ENCODE measurements at places on chromosomes 7 and 10. TPM values are rescaled to one million over a fixed set of nuclear protein-coding genes. Genes with fewer than 3 reads are reported as not detected.

The CACNA2D1 gene
- total RNA-seq: 21.9 TPM

The CRHR2 gene
- not detected for total RNA-seq

The GPR15LG gene
- total RNA-seq: not detected

The IQUB gene
- 0.18 TPM for total RNA-seq

The HOXA7 gene
- total RNA-seq: 0.18 TPM

The BTBD16 gene
- total RNA-seq: not detected

The GIMAP6 gene
- not detected for total RNA-seq

The ZNRF2 gene
- 0.54 TPM for total RNA-seq

The SEC31B gene
- 1.1 TPM for total RNA-seq

DNA sequence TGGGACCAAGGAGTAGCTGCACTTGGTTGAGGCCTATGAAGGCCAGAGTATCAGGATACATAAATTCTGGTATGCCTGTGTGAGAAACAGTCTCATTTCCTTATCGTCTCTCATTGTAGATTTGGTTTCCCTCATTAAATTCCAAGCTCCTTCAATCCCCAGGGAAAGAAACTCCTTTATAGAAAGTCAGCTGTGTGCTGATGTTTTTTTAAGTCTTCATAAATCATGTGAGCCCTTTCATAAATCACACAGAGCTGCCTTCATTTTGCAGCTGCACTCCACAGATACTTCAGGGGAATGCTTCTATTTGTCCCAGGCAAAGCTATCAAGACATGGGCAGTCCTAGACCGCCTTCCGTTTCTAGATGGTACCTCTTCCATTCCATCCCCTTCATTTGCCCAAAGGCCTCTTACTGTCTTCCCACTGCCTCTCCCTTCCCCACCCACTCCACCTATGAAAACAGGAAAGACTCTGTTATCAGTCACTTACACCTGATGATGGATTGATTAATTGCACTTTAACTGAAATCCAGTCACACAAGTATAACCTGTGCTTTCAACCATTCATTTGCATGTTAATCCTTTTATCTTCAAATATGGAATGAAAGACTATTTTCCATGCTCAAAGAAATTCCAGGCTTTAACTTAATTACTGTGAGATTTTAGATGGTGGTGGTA is 290.2 kb downstream of the C7orf25 start:
- H3K4me1 ChIP-seq: no peaks in the 10 kb centered on the region
- H3K4me3 ChIP-seq: no peak overlapping the region
- no peak overlapping the region for H3K27ac ChIP-seq
- H3K36me3 ChIP-seq: no peaks in the 10 kb centered on the region
- H3K27me3 ChIP-seq: no peaks in the 10 kb centered on the region
- no peak for DNase-seq

DNA sequence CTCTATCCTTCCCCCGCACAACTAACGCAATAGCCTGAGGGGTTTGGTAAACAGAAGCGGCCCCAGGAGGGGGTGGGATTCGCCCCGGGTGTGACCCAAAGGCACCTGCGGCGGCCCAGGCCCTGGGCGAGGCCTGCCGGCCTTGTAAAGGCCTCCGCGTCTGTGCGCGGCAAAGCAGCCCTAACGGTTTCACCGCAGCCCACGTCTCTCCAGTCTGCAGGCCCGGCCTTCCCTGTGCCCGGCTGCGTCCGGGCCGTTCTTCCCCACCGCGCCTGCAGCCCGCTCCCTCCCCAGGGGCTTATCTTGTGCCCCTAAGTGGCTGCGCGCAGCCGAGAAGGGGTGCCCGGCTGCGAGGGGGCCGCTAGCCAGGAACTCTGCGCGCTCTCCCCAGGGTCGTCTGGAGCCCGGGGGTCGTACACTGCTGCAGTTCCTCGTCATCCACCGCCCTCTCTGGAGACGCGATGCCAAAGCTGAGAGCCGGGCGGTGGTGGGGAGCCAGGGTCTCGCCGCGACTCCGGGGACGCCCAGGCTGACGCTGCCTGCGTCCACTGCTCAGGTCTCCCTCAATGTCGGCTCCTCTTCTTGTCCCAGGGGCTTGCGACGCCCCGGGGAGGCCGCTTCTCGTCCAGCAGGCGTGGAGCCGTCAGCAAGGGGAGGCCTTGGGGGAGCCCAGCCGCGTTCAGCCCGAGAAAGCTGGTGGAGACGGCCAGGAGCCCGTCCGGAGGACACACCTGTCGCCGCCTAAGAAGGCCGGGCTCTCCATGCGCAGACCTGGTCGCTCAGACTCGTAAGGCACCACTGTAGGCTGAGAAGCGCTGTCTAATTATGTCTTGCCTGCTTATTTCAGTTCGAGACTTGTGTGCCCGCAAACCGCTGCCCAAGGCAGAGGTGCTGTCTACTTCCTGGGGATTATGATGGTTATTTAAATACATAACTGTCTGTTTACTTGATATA is 132.3 kb downstream of the SPAG6 start:
- H3K27me3 ChIP-seq: peaks cover 69% of the 10 kb centered on the region
- H3K4me1 ChIP-seq: no peaks in the 10 kb centered on the region
- no peak overlapping the region for H3K4me3 ChIP-seq
- no peak overlapping the region for H3K27ac ChIP-seq
- H3K36me3 ChIP-seq: no peaks in the 10 kb centered on the region
- no peak for DNase-seq

DNA sequence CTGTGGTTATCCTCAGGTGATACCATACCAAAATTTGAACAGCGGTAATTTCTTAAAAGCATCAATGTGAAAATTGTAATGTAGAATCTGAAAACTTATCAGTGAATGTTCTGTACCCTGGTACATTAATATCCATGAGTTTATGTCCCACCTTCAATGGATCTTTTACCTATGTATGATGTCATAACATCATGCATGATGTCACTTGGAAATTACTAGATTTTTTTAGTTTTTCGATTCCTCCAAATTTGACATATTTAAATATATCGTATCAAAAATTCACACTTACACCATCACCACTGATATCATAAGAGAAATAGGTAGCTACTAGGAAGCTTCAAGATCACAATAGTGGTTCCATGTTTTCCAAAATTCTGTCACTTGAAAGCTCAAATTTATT is 95.0 kb upstream of the AKR1E2 start:
- H3K36me3 ChIP-seq: no peaks in the 10 kb centered on the region
- H3K27ac ChIP-seq: no peak overlapping the region
- DNase-seq: no peak
- no peak overlapping the region for H3K4me3 ChIP-seq

- H3K27ac ChIP-seq: no peak overlapping the region
- DNase-seq: no peak
- H3K4me3 ChIP-seq: no peak overlapping the region
- H3K4me1 ChIP-seq: peaks cover 3% of the 10 kb centered on the region
These were observed 73.5 kb downstream of the ZRANB1 start for GRCh38 chr10:125015356-125015944.

DNA sequence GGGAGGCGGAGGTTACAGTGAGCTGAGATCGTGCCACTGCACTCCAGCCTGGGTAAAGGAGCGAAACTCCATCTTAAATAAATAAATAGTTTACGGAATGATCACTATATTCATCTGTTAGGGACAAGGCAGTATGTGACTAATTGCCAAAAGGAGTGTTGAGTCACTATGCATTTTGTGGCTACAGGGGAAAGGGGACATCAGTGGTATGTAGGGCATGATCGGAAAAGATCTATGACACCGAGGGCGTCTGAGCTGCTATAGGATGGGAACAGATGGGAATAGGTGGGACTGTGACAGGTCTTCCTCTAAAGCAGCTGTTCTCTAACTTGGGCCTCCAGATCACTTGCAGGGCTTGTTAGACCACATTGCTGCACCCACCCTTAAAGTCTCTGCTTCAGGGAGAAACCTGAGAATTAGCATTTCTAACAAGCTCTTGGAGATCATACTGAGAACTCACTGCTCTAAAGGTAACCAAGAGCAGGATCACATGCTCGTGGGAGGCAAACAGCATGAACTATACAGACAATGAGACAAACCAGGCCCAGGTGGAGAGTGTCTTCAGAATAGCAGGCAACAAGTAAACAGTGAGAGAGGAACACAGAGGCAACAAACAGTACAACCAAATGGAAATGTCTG is 65.1 kb upstream of the ITGA8 start:
- H3K4me3 ChIP-seq: no peak overlapping the region
- H3K27me3 ChIP-seq: no peaks in the 10 kb centered on the region
- H3K4me1 ChIP-seq: peaks cover 2% of the 10 kb centered on the region
- peak; percentile 56 for DNase-seq
- peaks cover 16% of the 10 kb centered on the region for H3K36me3 ChIP-seq

- no peaks in the 10 kb centered on the region for H3K27me3 ChIP-seq
- no peak overlapping the region for H3K27ac ChIP-seq
- no peaks in the 10 kb centered on the region for H3K36me3 ChIP-seq
- H3K4me1 ChIP-seq: no peaks in the 10 kb centered on the region
- DNase-seq: no peak
These were observed 92.8 kb downstream of the VIPR2 start for GRCh38 chr7:159051916-159052315.

GRCh38 chr7:31664890-31665289 is 22.1 kb upstream of the PPP1R17 start:
- no peaks in the 10 kb centered on the region for H3K27me3 ChIP-seq
- DNase-seq: no peak
- H3K27ac ChIP-seq: no peak overlapping the region
- no peak overlapping the region for H3K4me3 ChIP-seq

DNA sequence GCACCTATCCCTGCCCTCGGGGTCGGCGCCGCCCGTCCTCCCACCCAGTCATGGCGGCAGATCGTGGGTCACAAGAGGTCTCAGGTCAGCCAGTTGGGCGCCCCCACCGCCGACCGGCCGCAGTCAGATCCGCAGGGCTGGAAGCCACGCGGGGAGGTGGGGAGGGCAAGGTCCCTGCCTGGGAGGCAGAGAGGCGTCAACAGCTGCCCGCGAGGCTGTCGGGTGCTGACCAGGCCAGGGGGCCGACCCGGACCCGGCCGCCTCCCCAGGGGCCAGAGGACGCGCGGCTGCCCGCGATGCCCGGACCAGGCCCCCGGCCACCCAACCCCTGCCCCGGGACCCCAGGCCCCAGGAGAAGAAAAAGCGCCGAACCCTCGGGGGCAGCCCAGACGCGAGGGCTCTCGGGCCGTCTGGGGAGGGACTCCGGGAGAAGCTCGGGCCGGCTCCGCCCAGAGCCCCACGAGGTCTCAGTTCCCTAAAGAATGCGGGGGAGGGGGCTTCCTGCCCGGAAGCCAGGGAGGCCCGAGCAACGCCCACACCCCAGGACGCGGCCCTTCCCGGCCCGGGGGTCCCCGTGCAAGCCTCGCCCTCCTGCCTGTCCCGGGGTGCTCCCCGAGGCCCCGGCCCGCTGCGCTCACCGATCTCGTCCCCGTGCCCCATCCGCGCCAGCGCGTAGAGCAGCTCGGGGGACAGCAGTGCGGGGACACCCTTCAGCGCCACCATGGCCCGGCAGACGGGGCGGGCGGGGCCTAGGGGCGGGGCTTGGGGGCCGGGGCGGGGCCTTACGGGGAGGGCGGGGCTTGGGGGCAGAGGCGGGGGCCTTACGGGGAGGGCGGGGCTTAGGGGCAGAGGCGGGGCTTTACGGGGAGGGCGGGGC is at the start of gene FUOM:
Gene FUOM (minus strand): TSS at position 735 of the 877 bp plus-strand sequence. CDS start 12 bp downstream, at position 723.
- no peak within 1 kb of the TSS for H3K27ac ChIP-seq
- H3K27me3 ChIP-seq: no peaks in the 10 kb centered on the region
- peaks cover 6% of the 10 kb centered on the region for H3K4me1 ChIP-seq
- peak; percentile 29 for DNase-seq
- peaks cover 14% of the 10 kb centered on the region for H3K36me3 ChIP-seq
- peak within 1 kb of the TSS; percentile 78 for H3K4me3 ChIP-seq

DNA sequence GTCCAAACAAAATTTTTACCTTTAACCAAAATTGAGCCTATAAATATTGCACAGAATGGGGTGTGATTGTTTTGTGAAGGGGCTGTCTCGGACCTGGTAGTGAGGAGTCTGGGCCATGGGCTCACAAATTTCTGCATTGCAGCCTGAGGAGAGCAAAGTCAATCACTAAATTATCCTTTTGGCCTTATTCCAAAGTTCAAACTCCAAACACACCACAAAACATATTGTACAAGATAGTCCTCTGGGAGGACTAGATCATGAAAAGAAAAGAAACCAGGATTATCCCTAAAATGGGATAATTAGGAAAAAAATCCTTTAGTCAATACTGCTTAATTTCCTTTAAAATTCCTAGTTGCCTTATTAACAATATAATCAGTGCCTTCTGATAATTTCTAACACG is 115.5 kb downstream of the BUB3 start:
- no peak for DNase-seq
- H3K4me3 ChIP-seq: no peak overlapping the region
- H3K36me3 ChIP-seq: no peaks in the 10 kb centered on the region
- H3K27me3 ChIP-seq: no peaks in the 10 kb centered on the region

- H3K4me1 ChIP-seq: no peaks in the 10 kb centered on the region
- no peaks in the 10 kb centered on the region for H3K36me3 ChIP-seq
- no peak overlapping the region for H3K27ac ChIP-seq
These were observed 118.0 kb upstream of the PFKP start for GRCh38 chr10:2949221-2949947.

Data from IMR-90 (cell line).